SK-N-SH treated with all-trans-retinoic acid at 6 μM for 48 hours (cell line): ENCODE measurements at places on chromosomes 2 and 18.

DNA sequence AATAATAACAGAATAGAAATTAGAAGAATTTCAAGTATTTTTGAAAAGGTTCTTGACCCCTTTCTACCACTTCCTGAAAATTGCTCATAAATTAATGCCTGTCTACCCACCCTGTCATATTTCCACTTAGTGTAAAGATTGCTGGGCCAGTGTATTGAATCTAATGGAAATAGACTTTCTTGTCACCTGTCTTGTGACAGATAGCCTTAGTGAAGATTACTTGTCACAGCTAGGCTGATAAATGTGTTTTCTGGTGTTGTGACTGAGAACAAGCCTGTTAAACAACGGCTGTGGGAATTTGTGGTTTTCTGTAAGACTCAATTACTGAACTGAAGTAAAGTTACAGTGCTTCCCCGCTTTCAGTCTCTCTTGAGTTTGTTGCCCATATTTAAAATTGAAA is 37.0 kb downstream of the PIK3C3 start:
- no peak for ATAC-seq

- no peak for ATAC-seq
Observed at GRCh38 chr2:56450047-56450446, 266.3 kb downstream of the CCDC85A start.

DNA sequence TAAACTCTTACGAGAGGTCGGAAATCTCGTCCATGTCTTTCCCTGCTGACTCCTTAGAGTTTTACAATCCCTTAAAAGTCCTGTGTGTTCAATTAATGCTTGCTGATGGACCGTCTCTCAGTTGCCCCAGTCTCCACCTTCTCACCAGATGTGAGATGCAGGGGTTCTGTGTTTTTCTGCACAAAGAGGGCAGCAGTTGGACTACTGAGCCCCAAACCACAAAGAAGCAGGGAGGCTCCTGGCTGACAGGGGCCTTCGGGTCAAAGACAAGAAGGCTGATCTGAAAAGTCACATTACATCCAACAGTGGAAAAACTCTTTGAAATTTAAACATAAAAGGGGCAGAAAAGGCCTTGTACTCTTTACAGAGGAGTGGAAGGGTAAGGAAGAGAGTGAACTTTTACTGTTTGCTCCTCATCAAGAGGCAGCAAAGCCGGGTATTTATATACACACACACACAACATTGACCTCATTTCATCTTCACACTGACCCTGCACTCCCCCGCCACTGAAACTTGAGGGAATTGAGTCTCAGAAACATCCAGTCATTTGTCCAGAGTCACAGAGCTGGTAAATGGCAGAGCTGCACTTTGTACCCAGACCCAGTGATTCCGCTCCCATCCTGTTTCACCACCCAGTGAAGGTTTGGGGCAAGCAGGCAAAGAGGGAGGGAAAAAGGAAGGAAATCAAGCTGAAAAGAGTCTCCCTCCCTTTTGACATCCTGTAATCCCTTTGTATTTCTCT is 23.7 kb downstream of the MRPL33 start:
- no peak for ATAC-seq

- ATAC-seq, result no peak
Observed at GRCh38 chr2:20232837-20233207, 7.9 kb upstream of the SDC1 start.

DNA sequence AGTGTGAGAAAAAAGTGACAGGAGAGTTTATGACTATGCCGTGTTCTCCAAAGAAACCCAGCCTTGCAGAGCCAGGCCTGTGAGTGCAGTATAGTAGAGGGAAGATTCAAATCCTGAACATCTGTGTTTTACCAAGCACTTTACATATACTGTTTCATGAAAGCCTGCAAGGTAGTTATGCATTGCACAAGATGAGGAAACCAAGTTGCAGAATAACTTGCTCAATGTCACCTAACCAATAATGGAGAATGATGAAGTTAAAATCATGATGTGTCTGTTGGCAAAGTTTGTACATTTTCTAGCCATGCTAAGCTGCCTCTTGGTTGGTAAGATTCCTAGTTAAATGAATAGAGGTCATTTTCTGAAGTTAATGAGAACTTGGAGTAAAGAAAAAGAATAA is 29.3 kb downstream of the SYT4 start:
- no peak for ATAC-seq

DNA sequence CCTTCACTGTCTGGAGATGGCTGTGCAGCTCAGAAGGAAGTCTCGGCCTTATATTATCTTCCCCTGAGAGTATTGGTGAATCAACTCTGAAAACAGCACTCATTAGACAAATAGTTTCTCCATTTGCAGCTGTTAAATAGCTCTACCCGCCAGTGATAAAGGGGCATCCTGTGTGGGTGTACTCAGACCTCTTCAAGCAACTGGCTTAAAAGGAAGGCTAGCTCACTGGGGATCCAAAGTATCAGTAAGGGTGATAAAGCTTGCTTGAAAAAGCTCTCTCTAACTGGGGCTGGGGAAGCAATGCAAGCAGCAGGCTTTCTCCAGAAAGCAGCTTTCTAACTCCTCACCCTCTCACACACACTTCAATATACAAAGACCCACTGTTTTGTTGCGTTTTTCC is 64.9 kb upstream of the PSMD14 start:
- ATAC-seq, result no peak

- ATAC-seq, result peak; percentile 39
Observed at GRCh38 chr2:226121046-226121738, 678.4 kb downstream of the IRS1 start.

DNA sequence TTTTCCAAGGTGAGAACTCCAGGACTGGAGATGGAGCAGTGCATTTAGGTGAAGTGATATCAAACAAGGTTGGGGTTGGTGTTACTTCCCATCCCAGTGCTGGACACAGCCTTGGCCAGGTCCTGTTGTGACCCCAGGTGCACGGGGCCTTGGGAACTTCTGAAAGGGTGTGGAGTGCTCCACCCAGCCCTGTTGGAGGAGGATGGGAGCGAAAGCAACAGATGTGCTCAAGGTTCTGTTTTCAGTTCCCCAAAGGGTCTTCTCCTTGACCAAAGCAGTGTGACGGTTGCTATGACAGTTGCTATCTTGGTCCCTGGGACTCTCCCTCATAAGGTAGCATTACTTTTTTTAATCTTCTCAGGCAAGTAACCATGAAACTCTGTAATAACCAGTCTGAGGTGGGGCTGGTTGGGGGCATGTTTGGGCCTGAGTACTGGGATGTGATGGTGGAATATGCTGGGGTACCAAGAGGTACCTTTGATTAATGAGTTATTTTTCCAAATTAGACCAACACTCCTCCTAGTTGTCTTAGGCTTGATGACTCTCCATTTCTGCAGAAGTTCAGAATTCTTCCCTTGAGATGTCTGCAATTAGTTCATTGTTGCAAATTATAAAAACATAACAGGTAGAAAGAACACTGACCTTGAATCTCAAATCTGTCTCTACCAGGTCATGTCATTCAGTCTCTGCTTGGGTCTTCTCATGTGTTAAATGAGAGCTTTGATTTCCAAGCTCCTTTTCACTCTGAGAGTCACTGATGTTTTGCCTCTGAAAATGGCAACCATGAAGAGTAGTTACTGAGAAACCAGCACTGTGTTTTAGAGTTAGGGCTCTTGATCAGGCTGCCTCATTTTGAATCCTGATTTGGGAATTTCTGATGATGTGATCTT is 154.5 kb downstream of the RPIA start:
- ATAC-seq, result no peak

DNA sequence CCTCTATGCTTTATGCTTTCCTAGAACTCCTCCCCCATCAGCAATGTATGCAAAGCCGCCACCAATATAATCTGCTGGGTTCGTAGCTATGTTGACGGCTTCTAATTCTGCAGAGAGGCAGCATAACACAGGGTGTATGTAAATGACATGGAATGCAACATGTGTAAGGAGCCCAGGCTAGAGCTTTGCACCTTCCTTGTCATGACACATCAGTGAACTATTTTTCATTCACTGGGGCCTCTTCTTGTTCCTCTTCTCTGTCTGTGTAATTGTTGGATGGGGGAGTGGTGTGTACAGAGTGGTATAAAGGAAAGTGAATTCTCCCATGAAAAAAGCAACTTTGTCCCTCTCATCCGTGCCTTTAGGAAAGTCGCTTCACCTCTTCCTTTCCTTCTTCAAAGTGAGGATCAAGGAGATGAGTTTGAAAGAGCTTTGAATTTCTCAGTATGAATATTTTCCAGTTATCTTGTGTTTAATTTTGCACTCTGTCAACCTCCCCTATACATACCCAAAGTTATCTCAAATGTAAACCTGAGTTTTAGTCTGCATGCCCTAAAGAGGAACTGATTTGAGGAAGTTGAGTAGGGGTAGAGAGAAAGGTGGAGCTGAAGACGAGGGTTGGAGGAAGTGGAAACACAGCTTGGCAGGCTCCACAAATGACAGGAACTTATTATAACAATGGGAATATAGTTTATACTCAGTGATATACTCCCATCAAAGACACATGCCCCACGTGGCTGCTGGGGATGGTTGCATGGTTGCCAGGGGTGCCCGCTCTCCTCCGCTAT is 74.9 kb upstream of the ARL4C start:
- ATAC-seq, result no peak

- no peak for ATAC-seq
Observed at GRCh38 chr18:33812186-33812585, 234.2 kb downstream of the ASXL3 start.

- ATAC-seq, result no peak
Observed at GRCh38 chr2:21277068-21278056, 153.6 kb downstream of the TDRD15 start.

- ATAC-seq, result no peak
Observed at GRCh38 chr2:23528171-23528570, 143.2 kb downstream of the KLHL29 start.

DNA sequence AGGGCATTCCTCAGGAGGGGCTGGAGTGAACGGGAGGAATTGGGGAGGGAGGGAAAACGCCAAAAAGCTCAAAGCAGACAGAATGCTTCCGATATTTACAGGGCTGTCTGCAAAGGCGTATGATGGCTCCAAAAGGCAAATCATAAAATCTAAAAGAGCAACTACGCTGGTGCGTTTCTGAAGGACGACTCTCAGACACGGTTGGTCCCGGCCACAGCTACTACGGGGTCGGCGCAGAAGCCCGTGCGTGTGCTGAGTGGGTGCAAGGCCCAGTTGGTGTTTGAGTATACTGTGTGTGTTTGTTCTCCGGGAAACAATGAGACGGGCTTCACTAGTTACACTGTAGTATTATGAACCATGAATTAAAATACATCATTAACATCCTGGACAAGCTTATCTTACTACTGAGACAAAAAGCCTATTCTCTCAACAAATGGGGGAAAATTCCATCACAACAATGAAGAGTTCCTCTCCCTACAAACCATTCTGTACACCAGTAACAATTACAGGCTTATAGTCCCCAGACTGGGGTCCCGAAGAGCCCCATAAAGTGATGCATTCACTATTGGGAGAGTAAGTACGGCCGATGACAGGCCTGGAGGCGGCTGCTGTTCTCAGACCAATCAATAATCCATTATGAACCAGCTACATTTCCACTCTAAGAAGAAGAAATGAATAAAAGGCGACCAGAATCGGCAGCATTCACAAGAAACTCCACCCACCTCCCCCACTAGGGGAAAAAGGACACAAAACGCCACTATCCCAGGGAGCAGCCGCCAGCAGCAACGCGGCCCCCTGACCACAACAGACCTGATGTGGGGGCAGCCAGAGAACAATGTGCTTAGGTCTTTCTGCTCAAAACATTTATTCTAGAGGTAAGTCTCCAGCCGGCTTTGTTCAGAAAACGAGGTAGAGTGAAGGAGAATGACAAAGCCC is 43.4 kb downstream of the ZNF516 start:
- ATAC-seq, result peak; percentile 60

- no peak for ATAC-seq
Observed at GRCh38 chr2:72988041-72988440, 70.7 kb downstream of the EMX1 start.

GRCh38 chr2:104851291-104852089 is 2.4 kb upstream of the POU3F3 start:
- ATAC-seq, result no peak

GRCh38 chr18:61335684-61336555 is 2.7 kb downstream of the CDH20 start:
- ATAC-seq, result no peak

GRCh38 chr2:45826884-45827635 is 175.6 kb downstream of the PRKCE start:
- peak; percentile 70 for ATAC-seq

GRCh38 chr2:100321866-100322820 is at the start of gene LONRF2:
LONRF2 (minus strand) TSS chr2:100322501; CDS start chr2:100322093, 408 bp downstream.
- peak; percentile 69 for ATAC-seq

DNA sequence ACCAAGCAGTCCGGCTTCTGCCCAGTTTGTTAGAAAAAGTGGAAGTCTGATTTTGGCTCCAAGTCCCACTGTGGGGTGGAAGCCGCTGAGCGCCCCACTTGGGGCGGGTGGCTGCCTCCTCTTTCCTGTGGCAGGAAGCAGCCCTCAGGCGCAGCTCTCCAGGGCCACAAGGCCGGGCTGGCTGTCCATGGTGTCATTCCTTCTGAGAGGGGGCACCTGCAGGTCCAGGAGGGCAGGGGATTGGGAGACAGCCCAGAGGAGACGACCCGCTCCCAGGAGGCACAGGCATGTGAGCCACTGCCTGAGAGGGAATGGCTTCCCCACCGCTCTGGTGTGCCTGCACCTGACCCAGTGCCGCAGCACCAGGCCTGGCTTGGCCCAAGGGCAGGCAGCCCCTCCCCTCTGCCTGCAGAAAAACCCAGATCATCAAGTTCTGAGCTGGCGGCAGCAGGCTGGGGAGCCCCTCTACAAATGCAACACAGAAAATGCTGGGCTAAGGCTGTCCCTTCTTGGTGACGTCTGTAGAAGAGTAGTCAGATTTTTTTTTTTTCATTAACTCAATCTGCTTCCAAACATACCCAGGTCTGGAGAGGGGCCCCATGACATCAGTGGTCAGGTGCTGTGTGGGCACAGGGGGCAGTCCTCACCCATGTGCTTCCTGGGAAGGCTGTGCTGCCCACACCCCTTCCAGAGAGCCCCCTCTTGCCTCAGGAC is 38.4 kb downstream of the HS6ST1 start:
- ATAC-seq, result no peak
